ENCODE measurements at places on chromosomes 2 and 18.

- no peak for DNase-seq
These were observed 217.1 kb upstream of the SLC35G4 start for GRCh38 chr18:11392292-11392691.

DNA sequence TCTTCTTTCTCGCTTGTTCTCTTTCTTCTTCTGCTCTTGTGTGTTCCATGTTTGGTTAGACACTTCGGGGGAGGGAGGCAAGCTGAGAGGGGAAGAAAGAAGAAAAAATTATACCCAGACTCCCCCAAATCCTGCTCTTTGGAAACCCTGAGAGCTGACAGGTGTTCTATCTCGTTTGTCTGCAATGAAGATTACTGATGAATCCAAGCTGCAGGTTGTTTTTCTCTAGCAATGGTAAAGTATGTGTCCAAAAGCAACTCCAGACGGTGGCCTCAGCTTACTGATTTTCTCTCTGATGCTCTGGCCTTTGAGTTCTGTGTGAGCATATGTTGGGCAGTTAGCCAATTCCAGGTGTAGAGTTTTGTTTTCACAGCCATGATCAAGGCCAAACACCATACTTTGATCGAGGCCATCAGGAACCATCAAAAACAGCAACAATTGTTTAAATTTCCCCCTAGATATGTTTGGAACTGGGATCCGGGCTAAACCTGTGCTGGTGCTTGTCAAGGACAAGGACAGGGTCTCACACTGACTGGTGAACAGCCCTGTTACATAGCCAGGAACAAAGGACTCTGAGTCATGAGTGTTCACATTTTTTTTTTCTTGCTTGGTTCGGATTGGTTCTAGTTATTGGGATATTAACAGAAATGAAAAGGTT is 142.0 kb downstream of the PRKCE start:
- peak; percentile 84 for DNase-seq

- no peak for DNase-seq
These were observed 259.4 kb upstream of the SPRED2 start for GRCh38 chr2:65691816-65692215.

DNA sequence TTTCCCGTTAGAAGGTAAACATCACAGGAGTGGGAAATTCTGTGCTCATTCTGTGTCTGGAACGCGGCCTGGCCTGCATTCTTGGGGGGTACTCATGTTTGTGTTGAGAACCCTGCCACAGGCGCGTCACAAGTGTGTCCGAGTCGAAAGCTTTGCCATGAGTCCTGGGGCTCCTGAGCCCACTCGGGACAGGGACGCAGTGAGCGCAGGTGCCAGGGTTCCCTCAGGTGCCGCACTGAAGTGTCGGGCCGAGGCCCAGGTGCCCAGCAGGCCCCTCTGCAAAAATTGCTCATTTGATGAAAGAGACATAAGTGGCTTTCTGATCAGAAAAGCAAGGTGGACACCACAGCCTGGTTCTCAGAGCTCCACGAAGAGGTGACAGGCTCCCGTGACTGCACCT is 4.7 kb downstream of the D2HGDH start:
- DNase-seq: no peak

DNA sequence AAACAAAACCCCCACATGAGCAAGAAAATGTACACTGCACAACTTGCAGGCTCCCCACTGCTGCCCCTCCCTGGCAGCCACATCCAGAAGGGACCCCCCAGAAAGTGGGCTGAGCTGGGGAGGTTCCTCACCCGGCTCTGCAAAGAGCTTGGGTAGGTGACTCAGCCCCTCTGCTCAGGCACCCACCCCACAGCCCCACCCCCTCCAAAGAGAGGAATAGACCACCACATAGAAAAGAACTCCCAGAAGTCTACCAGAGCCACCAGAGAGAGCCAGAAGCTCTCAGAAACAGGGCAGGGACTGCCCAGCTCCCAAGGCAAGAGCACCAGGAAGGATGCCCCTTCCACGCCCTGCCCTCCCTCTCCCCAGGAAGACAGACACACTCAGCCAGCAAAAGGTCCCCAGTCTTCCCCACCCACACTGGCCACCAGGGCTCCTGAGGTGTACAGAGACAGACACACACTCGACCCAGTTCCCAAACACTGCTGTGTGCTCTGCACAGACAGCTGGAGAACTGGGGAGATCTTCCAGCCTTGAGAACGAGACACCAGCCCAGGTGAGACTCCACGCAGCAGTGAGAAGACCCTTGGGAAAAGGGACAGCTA is 28.2 kb downstream of the BIN1 start:
- DNase-seq: no peak

DNA sequence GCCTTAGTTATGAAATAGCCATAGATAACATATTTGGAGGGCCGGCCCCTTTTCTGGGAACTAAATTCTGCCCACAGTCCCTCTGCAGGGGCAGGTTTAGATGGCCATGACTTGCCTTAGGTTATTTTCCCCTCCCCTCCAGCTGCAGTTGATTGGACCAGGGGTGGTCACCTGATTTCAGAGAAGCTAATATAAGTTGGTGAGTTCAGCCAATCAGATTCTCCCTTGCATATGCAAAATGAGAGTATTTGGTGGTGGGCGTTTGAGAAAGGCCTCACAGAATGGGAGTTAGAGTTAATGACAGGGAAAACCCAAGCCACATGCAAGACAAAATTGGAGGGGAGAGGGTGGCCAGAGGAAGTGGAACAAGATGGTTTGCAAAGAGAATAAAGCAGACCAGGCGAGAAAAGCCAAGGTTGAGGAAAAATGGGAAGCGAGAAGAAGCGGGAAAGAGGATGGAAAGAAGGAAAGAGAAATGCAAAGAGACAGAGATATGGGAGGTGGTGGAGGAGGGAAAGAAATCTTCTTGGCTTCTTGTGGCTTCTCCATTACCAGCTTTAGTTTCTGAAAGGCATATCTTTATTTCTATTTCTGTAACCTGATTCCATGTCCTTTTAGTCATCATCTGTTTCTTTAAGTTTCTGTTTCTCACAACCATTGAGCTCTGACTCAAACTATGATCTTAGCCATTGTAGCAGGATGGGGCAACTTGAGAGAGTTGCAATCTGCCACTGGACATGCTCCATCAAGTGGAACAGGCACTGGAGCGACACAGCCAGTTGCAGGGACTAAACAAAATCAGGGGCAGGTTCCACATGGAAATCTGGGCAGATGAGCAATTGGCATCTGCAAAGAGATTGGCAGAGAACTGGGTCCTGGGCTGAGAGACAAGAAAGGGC is 108.1 kb upstream of the SIX3 start:
- DNase-seq: no peak

DNA sequence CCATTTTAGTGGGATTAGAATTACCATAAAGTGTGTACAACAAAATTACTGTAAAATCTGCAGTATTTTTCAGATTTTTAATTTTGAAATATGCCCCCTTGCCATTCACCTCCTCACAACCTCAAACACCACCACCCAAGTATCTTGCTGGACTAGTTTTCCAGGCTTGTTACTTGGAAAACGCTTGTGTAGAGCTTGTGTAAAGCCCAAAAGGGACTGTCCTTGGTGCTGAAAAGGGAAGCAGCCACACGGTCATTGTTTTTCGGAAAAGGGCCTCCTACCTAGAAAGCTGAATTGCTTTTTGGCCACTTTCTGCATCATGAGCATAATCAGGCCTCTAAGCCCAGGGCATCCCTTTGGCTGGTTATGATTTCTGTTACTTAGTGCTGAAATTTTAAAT is 563.4 kb downstream of the LRRTM4 start:
- DNase-seq: no peak

DNA sequence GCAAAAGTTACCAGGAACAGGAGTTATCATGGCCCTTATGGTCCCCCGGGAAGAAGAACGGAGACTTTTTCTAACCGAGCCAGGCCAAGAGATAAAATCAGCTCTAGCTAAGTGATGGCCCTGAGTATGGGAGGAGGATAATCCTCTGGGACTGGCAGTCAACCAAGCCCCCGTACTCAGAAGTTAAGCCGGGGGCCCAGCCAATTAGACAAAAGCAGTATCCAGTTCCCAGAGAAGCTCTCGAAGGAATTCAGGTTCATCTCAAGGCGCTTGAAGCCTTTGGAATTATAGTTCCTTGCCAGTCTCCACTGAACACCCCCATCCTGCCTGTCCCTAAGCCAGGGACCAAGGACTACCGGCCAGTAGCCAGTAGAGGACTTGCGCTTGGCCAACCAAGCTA is 365.3 kb upstream of the TCF4 start:
- no peak for DNase-seq

DNA sequence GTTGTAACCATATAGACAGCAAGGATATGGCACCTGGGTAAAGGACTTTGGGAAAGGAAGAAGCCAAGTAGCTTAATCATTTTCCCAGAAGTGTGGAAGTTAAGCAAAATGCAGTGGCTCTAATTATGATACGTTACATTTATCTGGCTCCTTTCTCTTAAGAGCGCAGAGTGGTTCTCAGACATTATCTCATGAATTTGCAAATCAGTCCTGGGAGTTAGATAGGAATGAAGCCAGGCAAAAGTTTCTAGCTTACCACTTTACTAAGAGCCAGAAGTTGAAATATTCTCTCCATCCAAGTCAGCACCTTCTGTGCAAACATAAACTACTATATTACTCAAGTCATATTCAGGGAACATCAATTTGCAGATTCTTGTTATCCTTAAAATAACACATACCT is 10.9 kb upstream of the PIEZO2 start:
- DNase-seq: no peak
